Neural crest cell (in vitro differentiated cells): ENCODE measurements at places on chromosomes 2 and 18.

DNA sequence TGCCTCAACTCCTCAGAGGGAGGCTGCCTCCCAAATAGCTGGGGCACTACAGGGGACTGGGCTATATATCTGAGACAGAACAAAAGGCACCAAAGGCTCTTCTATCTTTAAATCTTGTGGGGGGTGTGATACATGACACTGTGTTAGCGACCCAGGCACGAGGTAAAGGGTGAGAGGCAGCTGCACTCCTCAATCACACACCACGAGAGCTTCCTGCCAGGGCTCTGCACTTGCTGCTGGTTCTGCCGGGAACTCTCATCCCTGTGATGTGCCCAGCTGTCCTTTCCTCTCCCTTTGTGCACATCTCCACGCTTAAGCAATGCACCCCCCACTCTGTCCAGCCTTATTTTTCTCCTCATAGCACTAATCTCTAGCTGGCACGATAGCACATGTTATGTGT lies 32.4 kb downstream of the NPC1 start:
- DNase-seq, result no peak

GRCh38 chr18:39259736-39260135 lies 1694.1 kb upstream of the CELF4 start:
- no peak for DNase-seq

DNA sequence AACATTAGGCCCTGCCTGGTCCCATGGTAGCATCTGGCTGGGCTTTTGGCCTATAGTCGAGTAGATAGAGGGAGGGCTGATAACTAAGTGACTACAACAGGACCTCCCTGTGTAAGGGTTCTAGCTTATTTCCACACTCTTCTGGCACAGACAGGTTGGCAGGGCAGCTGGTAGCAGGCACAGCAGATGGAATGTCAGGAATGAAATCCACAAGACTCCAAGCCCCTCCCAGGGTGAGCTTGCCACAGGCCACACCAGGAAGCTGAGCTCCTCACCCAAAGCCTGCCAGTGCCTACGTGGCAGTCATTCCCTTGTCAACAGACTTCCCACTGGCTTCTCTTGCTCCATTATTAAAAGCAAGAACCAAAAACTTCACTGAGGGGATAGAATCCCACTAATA lies 20.7 kb upstream of the C1QL2 start:
- no peak for DNase-seq

DNA sequence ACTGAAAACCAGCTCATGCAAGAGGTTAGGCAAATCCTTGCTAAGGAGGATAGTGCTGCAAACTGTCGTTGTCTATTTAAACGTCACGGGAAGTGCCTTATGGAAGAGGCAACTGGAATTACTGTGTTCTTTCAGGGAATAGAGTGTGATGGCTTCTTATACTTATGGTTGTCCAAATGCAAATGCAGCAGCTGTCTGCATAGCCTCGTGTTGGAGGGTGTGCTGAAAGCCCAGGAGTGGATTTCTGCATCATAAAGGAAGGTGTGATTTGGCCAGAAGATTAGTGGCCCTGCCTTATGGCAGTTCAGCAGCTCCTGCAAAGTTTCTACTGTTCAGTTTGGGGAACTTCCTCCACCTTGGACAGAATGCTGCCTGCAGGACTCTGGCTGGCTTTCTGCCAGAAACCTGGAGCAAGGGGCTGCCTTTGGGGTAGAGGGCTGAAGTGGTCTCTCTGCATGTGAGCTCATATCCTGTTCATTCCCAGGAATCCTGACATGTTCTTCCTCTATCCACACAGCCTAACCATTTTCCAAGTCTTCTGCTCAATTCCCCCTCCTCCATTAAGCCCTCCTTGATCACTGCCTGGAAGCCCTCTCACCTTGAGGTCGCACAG lies 321.2 kb upstream of the CXCR4 start:
- no peak for DNase-seq

GRCh38 chr2:112019569-112019982 lies 35.5 kb upstream of the TMEM87B start:
- DNase-seq, result no peak

DNA sequence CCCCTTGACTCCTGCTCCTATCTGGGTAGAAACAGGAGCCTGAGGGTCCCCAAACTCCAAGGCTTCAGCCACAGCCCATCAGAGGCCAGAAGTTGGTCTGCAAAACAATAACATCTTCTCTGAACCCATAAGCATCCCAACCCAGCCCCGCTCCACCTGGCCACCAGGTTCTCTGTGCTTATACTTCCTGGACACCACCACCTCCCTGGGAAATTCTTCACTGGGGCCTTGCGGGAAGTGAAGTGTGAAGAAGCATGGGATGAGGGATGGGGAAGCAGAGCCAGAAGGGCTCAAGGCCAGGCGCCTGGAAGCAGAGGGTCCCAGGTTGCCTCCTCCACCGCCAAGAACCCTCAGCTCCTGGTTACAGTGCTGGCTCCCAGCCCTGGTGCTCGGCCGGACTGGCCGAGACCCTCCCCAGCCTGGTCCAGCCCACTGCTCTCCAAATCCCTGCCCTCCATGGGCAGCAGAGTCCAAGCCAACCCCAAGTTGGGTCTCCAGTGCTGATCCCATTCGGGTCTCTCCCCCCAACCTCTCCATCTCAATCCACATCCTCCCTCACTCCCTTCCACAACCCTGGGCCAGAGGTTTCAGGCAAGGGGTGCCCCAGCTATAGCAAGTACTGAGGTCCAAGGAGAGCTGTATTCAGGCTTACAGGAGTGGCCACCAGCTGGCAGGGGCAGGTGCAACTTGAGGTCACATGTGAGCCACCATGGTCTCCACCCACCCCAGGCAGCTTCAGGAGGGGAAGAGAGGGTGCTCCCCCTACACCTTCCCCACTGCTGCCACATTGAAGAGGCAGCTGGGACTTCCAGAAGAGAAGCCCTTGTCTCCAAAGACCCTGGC lies 60.7 kb downstream of the TNS1 start:
- no peak for DNase-seq

- no peak for DNase-seq
These were observed 37.3 kb downstream of the RHOB start for GRCh38 chr2:20484034-20484617.

DNA sequence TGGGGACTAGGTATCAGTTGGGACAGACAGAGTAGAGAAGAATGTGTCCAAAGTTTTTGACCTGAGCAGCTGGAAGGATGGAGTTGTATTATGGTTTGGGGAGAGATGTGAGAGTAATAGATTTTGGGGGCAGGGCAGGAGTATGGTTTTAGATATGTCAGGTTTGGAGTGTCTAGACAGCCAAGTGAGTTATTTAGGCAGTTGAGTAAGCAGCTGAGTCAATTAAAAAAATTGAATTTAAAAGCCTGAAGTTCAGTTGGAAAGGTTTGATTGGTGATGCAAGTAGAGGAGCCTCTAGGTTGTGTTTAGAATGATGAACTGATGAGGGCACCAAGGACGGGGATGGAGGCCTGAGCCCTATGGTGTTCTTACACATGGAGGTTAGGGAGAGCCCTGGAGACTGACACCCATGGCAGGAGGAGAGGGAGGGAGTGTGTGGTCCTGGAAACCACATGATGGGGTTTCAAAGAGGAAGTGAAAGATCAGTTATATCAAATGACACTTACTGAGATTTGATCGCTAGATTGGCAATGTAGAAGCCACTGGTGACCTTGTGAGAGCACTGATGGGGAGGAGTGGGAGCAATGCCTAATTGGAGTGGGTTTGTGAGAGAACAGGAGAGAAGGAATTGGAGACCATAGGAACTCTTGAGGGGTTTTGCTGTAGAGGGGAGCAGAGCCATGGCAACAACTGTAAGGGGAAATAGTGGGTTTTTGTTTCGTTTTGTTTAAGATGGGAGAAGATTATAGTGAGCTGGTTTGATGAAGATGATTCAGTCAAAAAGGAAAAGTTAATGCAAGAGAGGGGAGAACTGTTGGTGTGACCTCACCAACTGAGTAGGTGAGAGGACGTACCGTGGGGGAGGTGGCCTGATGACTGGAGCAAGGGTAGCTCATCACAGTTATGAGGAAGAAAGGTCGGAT lies 10.3 kb downstream of the ITGA6 start:
- DNase-seq, result no peak

GRCh38 chr18:25190472-25190871 lies 161.5 kb downstream of the ZNF521 start:
- DNase-seq, result no peak

DNA sequence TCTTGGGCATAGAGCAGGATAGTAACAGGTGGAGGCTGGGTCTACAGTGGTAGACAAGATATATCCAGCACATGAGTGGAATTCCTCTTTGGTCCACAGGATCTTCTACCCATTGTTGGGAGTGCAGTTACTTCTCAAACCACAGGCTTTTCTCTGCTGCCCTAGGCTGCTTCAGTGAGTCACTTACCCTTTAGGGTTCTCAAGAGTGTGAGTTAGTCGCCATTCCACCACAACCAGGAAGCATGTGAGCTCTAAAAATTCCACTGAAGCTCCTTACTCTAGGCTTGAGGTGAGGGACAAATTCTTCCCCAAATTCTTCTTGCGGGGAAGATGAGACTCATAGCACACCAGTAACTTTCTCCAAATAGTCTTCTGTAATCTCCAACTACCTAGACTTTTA lies 189.4 kb downstream of the PLCL1 start:
- no peak for DNase-seq

DNA sequence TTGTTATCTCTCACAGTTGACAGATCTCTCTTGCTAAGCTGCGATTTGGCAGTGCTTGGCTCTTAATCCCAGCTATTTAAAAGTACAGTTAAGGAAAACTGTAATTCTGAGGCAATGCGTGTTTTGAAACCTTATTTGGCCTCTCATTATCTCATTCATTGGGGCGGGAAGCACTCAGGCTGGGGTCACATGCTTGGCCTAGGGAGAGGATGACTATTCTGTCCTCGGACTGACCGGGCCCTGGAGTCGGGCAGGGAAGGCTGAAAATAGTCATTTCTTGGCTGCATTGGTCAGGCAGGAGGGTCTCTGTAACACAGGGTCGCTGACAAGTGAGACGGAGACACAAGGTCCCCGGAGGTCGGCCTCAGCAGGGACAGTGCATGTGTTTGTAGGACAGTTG lies 20.2 kb upstream of the EMILIN2 start:
- DNase-seq, result no peak

DNA sequence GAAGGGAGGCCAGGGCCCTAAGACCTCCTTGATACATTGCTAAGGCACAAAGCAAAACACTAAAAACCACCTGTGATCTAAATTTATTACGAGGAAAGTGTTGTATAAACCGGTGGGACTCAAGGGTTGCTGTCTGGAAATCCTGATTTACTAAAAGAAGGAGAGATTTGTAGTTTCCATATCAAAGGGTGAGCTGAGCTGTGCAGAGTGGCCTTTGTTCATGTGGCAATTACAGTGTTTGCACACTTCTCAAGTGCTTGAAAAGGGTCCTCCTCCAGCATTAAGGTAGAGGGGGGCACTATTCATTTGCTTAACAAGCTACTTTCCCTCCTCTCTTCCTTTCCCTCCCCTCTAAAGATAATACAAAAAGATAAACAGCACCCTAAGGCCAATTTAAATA lies 30.5 kb upstream of the ITGA4 start:
- no peak for DNase-seq

- DNase-seq, result no peak
These were observed 115.6 kb downstream of the GLI2 start for GRCh38 chr2:120851116-120851773.

GRCh38 chr2:70111752-70112591 lies 24.7 kb downstream of the PCBP1 start:
- DNase-seq, result no peak

DNA sequence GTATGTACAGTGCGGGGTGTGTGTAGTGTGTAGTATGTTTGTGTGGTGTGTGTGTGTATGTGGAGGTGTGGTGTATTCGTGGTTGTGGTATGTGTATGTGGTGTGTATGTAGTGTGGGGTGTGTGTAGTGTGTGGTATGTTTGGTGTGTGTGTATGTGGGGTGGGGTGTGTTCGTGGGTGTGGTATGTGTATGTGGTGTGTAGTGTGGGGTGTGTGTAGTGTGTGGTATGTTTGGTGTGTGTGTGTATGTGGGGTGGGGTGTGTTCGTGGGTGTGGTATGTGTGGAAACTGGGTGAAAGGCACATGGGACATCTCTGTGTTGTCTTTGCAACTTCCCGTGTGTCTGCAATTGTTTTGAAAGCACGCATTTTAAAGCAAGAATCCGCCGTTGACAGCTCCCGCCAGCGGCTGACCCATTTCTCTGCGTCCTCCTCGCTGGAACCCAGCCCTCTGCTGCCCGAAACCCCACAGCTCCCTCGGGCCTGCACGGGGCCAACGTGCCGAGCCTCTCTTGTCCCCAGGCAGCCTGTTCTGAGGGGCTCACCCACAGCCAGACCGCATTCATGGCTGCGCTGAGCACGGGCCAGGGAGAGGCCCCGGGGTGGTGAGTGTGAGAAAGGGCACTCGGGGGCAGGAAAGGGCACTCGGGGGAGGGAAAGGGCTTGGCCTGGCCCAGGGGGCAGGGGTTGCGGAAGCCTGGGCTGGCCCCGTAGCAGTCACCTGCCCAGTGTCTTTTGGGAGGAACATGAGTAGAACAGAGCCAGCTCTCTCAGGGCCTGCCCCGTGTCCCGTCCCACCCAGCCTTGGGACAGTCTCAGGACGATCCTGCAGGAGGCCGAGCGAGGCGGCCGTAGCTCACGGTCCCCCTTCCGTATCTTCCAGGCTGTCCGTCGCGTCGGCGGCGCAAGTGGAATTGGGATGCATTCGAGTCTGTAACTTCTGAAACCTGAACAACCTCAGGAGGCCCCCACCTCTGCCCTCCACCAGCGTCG lies 61.4 kb downstream of the TWIST2 start:
- DNase-seq, result peak; percentile 20

GRCh38 chr2:128236491-128237035 lies 82.1 kb downstream of the HS6ST1 start:
- DNase-seq, result no peak

- DNase-seq, result no peak
These were observed 7.9 kb downstream of the PMAIP1 start for GRCh38 chr18:59907660-59908059.

DNA sequence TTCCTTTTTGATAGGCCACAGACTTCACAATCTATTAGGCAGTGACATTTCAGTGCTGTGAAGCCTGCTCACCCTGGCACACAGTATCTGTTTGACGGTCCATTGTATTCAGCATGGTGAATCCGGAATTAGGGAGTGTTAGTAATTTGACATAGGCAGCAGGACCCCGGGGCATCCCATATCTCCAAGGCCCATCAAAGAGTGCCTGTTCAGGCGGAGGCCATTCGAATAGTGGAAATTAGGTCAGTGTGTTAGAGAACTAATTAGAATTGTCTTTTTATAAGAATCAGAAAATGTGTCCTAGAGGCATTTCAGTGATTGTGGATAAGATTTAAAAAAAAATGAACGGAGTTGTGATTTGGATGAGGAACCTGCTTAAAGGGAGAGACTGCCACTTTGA lies 818.8 kb upstream of the SOX11 start:
- DNase-seq, result no peak

DNA sequence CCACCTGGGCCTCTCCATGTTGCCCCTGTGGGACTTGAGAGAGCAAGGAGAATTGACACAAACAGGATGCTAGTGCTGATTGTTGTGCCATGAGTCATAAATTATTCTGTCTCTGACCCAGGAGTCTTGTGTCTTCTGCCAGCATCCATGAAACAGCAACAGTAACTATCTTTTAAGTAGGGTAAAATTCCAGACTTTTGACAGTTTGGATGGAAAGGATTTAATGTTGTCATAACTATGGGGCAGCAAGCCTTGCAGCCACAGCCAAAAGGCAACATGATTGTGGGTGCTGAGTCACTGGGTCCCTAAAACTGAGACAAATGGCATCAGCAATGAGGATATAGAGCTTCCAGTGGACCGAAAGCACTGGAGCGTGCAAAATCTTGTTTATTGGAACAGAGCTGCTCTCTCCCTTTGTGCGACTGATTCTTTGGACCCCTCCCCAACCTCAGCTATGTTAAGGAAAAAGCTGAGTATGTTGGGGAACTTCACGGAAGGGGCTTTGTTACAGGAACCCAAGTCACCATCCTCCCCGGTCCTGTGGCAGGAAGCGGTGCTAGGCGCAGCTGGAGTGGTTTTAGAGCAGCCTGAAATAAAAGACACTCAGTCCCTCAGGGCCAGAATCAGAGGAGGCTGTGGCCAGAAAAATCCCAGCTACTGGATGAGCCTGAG lies 9.6 kb upstream of the ITPRIPL1 start:
- no peak for DNase-seq
